Hematopoietic multipotent progenitor cell treated with erythropoietin and hydrocortisone succinate and interleukin-3 and kit ligand, for 4 days (in vitro differentiated cells): ENCODE measurements at places on chromosomes 13 and 19.
A peak's percentile ranks its signal among the peaks of the same experiment; 100 is the strongest.

DNA sequence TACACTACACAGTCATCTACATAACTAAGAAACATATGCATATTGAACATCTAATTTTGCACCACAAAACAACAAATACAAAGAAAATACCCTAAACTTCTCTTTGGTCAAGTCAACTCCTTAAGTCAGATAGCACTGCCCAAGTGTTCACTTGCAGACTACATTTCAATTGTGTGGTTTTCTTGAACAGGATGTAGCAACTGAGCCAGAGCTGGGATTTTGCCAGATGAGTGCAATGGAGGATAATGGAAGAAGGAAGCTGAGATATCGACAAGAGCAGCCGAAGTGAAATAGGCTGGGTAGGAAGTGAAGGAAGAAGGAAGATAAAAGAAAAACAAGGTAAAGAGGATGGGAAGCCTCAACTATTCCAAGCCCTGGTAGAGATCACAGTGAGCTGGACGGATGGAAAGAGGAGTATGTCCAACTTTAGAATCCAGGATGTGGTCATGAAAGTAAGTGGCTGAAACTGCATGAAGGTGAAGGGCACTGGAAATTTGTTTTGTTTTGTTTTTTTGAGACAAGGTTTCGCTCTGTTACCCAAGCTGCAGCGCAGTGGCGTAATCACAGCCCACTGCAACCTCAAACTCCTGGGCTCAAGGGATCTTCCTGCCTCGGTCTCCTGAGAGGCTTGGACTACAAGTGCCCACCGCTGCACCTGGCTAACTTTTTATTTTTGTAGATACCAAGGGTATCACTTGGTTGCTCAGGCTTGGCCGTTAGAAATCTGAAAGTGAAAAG, 15.0 kb downstream of the NUFIP1 start:
- DNase-seq = peak; percentile 85

DNA sequence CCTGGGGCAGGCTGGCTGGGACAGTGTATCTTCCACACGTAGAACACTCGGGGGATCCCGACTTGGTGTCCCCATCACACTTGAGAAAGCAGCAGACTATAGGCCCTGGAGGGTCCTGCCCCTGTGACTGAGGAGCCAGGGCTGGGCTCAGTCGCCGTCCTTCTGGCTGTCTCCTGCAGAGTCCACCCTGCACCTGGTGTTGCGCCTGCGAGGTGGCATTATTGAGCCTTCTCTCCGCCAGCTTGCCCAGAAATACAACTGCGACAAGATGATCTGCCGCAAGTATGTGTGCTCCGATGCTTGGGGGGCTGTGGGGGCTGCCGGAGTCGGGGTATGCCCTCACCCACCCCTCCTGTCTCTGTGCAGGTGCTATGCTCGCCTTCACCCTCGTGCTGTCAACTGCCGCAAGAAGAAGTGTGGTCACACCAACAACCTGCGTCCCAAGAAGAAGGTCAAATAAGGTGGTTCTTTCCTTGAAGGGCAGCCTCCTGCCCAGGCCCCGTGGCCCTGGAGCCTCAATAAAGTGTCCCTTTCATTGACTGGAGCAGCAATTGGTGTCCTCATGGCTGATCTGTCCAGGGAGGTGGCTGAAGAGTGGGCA, 3.1 kb downstream of the UBA52 start:
- no peak for DNase-seq

DNA sequence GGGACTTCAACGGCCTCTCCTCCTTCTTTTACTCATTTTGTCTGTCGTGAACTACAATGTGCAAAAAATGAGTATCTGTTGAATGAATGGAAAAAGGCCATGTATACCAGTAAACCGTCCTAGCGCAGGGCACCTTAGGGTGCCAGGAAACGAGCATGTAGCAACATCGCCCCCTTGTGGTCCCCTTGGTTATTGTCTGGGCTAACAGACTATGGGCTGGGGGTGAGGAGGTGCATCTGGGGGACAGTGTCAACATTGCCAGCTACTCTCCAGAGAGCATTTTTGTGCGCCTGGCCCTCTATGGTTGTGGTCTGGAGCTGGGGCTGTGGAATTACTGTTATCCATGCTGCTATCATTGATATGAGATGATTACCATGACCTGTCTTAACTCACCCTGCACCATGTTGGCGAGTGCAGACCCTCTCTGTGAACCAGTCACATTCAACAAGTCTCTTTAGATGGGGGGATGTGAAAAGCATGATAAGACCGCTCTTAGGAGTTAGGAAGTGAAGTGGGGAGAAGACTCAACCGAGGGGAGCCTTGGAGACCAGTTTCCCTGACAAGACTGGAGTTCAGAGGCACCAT, 22.8 kb upstream of the SIGLEC11 start:
- peak; percentile 81 for DNase-seq

DNA sequence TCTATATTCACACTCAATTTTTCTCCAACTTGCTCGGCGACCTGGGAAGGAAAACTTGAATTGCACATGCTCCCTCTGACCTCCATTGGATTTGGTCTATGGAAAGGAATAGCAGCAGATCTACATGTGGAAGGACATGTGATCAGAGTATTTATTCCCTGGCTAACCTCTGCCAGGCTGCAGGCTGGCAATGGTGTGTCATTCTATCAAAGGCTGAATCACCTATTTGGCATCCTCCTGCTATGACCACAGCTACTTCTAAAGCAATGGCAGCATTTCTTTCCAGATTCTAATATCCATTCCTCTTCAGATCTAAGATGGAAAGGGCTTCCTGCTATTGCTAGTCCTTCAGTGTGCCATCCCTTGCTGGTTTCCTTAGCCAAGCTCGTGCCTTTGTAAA, 144.3 kb upstream of the FREM2 start:
- DNase-seq = no peak

DNA sequence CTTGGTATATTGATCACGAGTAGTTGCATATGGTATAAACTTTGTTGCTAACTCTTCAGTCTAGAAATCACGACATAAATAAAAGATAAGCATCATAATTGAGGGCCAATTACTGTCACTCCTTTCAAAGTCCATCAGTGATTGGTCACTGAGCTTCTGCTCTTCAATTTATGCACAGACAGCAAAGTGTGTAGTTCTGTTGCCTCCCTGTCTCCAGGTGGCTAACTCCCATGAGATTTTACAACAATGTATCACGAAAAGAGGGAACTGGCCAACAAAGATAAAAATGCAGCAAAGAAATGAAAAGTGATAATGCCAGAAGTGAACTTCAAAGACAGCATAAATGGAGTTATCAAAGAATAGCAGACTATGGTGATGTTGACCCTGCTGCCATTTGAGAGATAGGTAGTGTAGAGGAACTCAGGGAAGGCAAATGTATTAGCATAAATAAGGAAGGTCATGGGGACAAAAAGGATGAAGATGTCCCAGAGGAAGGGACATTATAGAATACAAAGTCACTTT, 12.7 kb upstream of the TNFSF14 start:
- DNase-seq = peak; percentile 87

- no peak for DNase-seq
Measured at GRCh38 chr13:48158290-48158689, 63.4 kb upstream of the MED4 start.

- DNase-seq = no peak
Measured at GRCh38 chr13:85347251-85347650, 452.0 kb downstream of the SLITRK6 start.

DNA sequence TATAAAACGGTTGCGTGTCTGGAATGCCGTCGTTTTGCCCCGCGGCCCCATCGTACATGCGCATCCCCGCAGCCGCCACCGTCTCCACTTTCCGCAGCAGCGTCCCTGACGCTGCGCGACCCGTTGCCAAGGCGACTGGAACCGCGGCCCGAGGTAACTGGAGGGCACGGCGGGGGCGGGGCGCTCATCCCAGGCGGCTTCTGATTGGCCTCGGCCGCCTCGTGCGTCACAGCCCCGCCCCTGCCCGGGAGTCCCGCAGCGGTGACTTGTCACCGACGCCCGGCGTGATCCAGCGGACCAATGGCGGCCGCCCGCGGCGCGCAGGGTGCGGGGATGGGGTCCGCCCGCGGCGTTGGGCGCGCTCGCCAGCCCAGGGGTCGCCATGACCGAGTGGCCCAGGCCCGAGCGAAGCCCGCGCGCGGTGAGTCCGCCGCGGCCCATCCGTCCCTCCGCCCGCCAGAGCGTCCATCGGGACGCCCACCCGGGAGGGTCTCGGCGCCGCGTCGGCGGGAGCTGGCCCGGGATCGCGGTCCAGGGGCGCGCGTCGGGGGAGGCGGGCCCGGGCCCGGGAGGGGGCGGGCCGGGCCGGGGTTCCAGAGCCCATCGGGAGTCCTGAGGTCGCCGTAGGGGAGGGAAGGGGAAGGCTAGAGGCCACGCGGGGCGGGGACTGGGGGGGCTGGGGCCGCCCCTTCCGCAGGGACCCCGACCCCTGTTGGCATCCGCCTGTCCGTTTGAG, at the start of gene ZSCAN1:
Gene ZSCAN1, plus strand, starts transcription at position 285 of the 736 bp plus-strand sequence. CDS start 3,812 bp downstream, outside the sequence.
- DNase-seq = peak; percentile 81

DNA sequence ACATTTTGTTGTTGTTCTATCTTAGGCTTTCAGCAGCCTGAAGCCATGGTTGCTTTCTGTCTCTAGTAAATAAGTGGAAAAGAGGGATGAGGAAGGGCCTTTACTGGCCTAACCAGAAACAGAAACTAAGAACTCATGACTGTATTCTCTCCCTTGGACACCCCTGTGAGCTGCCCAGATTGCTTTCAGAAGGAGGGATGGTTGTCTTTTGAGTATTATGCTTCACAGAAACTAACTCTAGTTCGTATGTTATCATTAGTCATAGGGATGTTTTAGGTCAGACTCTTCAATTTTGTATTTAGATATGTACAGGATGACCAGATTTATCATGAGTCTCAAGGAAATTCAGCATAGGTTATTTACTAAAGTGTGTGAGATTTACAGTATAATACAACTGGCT, 17.5 kb downstream of the BORA start:
- no peak for DNase-seq

- no peak for DNase-seq
Measured at GRCh38 chr13:71817335-71817734, 49.7 kb downstream of the DACH1 start.

DNA sequence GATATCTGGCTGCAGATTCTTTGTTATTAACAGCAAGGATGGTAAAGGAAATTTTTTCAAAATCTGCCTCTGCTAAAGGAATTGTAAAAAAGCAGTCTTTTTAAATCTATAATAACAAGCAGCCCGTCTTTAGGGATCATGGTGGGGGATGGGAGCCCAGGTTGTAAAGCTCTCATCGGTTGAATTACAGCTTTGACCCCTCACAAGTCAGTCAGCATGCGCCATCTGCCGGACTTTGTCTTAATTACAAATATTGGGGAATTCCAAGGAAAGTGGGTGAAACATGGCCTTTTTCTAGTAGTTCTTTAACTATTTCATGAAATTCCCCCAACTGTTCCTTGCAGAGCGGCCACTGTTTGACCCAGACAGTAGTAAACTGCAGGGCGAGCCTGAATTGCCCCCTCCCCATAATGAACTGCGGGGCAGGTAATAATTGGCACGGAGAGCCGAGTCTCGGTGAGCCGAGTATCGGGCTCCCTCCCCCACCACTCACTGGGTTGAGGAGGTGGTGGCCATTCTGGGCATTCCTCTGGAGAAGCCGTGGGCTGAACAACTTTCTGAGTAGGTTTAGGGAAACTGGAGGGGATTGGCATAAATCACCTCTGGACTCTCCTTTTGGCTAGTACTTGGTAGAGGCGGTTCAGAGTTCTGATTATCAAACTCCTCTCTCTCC, 11.6 kb downstream of the ZNF578 start:
- DNase-seq = no peak

DNA sequence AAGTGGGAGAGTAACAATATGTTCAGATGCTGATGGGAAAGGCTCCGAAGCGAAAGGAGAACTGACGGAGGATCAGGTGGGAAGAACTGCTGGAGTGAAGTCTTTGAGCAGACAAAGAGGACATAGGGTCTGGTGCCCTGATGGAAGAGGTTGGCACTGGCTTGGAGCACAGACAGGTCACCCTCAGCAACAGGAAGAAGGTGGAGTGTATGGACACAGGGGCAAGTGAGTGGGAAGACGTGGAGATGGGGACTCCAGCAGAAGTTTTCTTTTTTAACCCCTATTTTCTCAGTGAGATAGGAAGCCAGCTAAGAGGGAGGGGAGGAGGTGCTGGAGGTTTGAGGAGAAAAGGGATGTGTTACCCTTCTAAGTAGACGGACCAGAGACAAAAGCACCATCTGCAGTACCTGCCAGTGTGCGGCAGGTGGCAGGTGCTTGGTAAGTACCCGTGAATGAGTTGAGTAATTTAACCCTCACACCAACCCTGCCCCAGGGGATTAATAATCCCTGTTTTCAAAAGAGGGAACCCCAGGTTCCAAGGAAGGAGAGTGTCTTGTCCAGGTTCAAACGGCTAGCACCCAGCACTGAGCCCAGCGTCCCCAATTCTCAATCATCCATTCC, 11.2 kb downstream of the HAS1 start:
- DNase-seq = peak; percentile 67

- DNase-seq = peak; percentile 64
Measured at GRCh38 chr19:49132974-49133609, 13.7 kb downstream of the PPFIA3 start.

- DNase-seq = no peak
Measured at GRCh38 chr19:55552206-55552605, 6.9 kb upstream of the SBK3 start.

- no peak for DNase-seq
Measured at GRCh38 chr19:16841391-16841926, 12.3 kb downstream of the SIN3B start.

DNA sequence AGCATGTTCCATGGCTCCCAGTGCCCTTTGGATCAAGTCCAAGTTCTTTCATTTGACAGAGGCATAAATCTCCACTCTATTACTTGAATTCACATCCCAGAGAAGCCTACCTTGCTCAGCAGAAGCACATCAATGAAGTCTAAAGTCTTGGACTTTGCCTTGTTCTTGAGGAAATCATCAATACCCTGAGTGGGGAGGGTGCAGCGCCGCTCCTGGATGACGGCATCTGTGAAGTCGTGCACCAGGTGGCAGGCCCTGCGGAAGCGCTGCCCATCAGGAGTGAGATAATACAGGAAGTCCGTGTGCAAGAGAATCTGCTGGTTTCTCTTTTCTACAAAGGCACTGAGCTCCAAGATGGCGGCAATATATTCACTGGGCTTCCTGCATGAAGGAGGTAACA, 10.6 kb downstream of the CYP4F11 start:
- DNase-seq = no peak

DNA sequence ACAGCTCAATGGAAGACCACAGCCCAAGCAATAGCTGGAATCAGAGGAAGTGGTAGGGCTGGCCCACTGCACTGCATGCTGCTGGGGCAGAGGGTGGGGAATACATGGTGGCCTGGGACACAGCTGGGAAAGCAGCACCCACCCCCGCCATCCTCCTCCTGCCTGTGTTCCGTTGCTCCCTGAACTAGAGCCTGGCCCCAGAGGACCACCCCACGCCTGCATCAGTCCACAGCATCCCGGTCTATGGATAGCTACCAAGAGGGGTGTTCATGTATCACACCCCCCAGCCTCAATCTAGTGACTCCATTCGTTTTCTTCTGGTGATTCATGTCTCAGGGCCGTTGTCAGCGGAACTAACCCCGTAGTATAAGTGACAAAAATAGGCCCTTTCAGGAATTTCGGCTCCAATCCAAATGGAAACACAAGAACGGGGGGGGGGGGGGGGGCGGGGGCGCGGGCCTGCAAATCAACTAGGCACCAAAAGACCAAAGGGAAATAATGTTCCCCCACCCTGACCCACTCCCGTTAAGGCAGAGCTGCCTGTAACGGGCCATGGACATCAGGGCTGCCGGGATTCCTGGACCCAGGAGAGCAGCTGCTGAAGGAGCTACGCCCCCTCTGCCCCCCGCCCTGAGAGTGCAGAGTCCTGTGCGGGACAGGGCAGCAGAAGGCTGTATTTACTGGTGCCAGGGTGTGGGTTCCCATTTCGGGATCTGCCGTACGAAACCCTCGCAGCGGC, 18.9 kb upstream of the EPHX3 start:
- no peak for DNase-seq
